ENCODE measurements at places on chromosomes 11 and 22.

DNA sequence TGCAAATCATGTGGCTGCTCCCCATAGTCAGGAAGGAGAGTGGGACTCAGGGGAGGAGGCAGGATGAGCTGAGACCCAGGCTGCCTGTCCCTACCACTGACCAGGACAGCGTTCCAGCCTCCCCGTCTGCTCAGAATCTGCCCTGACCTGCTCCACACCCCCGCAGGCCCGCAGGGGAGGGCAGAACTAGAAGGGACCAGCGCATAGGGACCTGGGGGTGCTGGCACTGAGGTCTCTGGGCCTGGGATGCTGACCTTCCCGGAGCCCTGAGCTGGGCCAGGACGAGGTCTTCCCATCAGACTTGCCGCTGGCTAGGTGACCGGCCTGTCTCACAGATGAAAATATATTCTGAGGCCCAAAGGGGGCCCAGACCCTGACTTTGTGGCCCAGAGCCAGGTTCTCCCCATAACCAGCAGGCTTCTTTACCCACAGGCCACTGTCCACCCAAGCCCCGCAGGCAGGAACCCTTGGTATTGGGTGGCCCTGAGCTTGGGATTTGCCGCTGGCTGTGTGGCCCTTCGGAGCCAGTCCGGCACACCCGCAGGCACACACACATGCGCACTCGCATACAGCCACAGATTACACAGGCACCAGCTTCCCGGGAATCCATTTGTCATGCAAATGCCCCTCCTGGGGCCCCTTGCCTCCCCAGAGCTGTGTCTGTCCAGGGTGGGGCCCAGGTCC, 13.8 kb upstream of the PIM3 start:
- DNase-seq = no peak

DNA sequence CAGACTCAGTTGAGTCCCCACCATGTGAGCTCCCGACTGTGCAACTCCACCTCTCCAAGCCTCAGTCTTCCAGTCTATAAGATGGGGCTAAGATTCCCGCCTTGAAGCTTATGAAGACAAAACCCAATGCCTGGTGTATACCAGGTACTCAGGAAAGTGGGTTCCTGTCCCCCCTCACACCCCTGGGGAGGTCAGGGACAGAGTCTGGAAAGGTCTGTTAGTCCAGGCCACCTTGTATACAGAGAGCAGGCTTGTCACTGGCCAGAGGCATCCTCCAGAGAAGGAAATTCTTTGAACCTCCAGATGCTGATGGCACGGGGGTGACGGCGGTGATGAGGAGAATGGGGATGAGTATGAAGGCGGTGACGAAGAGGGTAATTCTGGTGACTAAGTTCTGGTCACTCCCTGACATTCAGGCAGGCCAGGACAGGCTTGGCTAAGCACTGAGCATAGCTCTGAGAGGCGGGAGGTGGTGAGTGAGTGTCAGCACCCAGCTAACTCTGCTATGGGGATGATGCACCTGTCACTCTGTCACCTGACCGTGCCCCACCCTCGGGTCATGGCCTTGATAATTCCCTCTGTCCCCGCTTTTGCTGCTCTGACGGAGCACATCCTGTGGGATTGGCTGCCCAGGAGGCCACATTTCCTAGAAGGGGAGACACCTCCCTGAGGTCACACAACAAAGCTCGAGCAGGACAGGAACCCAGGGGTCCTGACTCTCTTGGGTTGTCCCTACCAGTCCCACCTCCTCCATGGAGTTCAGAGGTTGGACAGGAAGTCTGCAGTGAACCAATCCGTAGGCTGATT, 30.9 kb upstream of the CSNK1E start:
- no peak for DNase-seq

GRCh38 chr22:47748271-47748670, 985.8 kb downstream of the TBC1D22A start:
- DNase-seq = no peak

- no peak for DNase-seq
Observed at GRCh38 chr11:26904132-26904531, 89.8 kb upstream of the FIBIN start.

GRCh38 chr11:44946263-44946662, 4.4 kb downstream of the TP53I11 start:
- no peak for DNase-seq

DNA sequence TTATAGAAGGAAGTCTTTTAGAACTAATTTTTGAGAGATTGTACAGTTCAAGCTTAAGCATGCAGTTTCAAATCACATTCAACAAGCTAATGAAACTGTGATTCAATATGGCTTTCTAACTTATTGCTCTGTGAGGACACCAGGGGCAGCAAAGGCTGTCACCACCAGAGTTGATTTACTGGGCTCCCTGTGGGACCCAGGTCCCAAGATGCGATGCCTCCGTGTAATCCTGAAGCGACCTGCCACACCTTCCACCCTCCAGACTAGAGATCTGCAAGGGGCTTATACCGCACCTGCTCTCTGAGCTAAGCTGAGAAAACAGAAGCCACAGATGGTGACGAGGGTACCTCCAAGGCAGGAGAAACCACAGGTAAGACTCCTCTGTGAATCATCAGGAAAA, 918 bp upstream of the OR51Q1 start:
- DNase-seq = no peak

GRCh38 chr22:21754523-21754922, 18.9 kb upstream of the YPEL1 start:
- DNase-seq = peak; percentile 30

GRCh38 chr11:1052133-1053011, 15.9 kb upstream of the MUC6 start:
- DNase-seq = no peak
